Progenitor cell of endocrine pancreas (in vitro differentiated cells): ENCODE measurements at places on chromosomes 7 and 10. TPM values are rescaled to one million over a fixed set of nuclear protein-coding genes. Genes with fewer than 3 reads are reported as not detected.

DNA sequence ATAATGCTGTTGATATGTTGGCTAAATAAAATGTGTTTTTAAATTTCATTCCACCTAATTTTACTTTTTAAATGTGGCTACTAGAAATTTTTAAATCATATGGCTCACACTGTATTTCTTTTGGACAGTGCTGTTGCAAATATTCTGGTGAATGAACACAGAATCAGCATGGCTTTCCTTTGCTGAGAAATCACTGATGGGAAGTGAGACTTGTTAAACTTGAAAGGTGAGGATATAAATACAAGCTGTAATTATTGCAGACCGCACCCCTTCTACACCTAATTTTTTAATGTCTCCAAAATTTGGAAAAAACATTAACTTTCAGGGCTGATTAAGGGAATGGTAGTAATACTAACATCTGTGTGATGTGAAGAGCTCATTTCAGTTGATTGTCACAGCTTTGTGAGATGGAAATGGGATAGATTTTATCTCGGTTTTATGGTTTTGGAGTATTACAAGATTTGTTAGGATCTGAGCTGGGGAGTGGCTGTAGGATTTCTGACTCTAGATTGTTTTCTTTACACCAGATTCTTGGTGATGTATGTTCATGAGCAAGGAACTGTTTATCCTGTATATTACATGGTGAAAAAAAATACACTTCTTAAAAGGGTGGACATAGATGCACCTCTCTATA is 1.3 kb downstream of the MIOS start:
- peaks cover 28% of the 10 kb centered on the region for H3K4me1 ChIP-seq
- no peak for DNase-seq
- peak overlapping the region; percentile 92 for H3K27ac ChIP-seq
- H3K36me3 ChIP-seq: peaks cover 29% of the 10 kb centered on the region

DNA sequence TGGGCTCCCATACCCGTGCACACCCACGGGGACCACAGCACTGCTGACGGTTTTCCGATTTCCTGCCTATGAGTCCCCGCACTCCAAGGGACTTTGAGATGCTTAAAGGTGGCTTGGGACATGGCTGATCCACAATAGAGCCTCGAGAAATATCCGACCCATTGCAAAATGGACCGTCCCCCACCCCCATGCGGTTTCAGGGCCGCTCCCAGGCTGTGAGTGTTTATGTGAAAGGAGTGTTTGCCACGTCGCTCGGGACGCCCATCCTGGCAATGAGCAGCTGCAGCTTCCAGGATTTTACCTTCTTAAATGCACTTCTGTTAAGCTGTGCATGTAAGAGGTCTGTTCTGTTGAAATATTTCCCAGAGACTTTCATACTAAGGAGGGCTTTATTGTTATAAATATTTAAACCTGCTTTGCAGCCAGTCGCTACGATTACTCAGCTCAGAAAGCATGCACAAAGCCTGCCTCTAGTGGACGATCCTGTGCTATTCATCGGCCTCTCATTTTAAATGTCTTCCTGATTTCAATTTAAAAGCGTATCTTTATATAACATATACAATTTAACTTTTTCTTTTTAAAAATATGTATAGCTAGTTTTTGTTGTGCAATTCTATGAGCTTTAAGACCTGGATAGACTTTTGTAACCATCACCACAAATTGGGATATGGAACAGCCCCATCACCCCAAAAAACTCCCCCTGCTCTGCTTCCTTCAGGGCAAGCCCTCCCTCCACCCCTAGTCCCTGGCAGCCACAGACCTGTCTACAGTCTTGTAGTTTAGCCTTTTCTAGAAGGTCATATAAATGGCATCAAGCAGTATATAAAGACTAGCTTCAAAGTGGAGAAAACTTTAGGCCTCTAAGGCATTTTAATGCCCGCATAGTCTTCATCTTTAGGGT is 418.3 kb downstream of the PAXIP1 start:
- no peak for DNase-seq
- H3K36me3 ChIP-seq: no peaks in the 10 kb centered on the region
- no peak overlapping the region for H3K4me3 ChIP-seq
- peaks cover 4% of the 10 kb centered on the region for H3K27me3 ChIP-seq

DNA sequence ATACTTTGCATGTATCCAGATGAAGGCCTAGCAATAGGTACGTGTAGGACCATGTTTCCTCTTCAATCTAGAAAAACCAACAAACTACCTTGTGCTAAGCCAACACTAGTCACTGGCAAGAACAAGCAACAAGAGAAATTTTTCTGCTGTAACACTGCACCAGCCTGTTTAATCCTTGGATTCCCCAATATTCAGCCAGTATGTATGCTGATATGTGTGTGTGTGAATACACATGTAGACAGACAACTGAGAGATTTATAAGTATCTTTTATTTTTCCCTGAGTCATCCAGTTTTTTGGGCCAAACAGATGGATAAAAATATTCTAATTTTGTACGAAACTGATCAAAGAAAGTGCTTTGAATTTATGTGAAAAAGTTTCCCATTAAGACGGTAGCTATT is 26.2 kb downstream of the GLI3 start:
- H3K4me1 ChIP-seq: no peaks in the 10 kb centered on the region
- peaks cover 13% of the 10 kb centered on the region for H3K27me3 ChIP-seq
- H3K27ac ChIP-seq: no peak overlapping the region
- H3K36me3 ChIP-seq: no peaks in the 10 kb centered on the region

- H3K36me3 ChIP-seq: no peaks in the 10 kb centered on the region
- DNase-seq: no peak
- H3K4me1 ChIP-seq: no peaks in the 10 kb centered on the region
- H3K27ac ChIP-seq: no peak overlapping the region
Measured at GRCh38 chr7:123836656-123837055, 8.3 kb upstream of the HYAL4 start.

- H3K4me1 ChIP-seq: no peaks in the 10 kb centered on the region
- no peaks in the 10 kb centered on the region for H3K36me3 ChIP-seq
- no peak overlapping the region for H3K4me3 ChIP-seq
- no peak for DNase-seq
- H3K27me3 ChIP-seq: no peaks in the 10 kb centered on the region
Measured at GRCh38 chr7:45367026-45367425, 207.1 kb upstream of the ADCY1 start.

DNA sequence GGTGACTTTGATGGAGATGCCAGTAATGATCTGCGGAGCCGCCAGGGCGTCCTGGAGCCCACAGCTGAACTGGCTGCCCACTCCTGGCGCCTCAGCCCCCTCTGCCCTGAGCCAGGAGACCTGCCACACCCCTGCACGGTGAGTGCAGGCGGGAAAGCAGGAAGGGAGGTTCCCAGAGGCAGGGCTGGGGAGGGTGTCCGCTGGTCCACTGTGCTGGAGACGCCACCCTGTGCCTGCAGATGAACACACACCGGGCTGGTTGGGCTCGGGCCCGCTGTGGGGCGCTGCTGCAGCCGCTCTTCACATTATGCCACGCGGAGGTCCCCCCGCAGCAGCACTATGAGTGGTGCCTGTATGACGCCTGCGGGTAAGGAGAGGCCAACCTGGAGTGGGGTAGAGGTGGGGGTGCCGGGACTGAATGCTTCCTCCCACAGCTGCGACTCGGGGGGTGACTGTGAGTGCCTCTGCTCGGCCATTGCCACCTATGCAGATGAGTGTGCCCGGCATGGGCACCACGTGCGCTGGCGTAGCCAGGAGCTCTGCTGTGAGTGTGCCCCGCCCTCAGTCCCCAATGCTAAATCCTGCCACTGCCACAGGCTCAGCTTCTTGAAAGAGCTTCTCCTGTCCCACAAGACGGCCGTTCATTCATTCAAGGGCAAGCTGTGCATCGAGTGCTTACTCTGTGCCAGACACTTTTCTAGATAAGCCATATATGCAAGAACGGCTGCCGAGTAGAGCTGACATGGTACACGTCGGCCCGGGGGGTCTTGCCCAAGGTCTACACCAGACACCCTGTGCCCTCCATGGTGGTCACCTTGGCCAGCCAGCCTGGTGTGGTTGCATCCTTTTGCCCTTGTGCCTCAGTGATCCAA is 14.3 kb upstream of the ZNF467 start:
- no peaks in the 10 kb centered on the region for H3K36me3 ChIP-seq
- no peak overlapping the region for H3K4me3 ChIP-seq
- H3K4me1 ChIP-seq: no peaks in the 10 kb centered on the region
- peaks cover 26% of the 10 kb centered on the region for H3K27me3 ChIP-seq
- no peak for DNase-seq

GRCh38 chr7:16554518-16555236 is 28.1 kb downstream of the LRRC72 start:
- H3K27me3 ChIP-seq: no peaks in the 10 kb centered on the region
- H3K4me3 ChIP-seq: no peak overlapping the region
- no peaks in the 10 kb centered on the region for H3K36me3 ChIP-seq
- H3K27ac ChIP-seq: no peak overlapping the region
- no peak for DNase-seq

GRCh38 chr10:127576051-127576450 is 26.9 kb downstream of the NPS start:
- H3K27me3 ChIP-seq: peaks cover 42% of the 10 kb centered on the region
- no peak for DNase-seq
- no peak overlapping the region for H3K4me3 ChIP-seq
- no peaks in the 10 kb centered on the region for H3K36me3 ChIP-seq

Gene MBL2
- total RNA-seq: not detected in 2 replicates

Gene CASD1
- 46.5 and 51.7 TPM in 2 replicates for total RNA-seq

Gene PLAU
- 0.38 and 0.93 TPM in 2 replicates for total RNA-seq

Gene ABCF2
- 48.7 and 55.1 TPM in 2 replicates for total RNA-seq

Gene NEURL1
- 17.6 and 21.5 TPM in 2 replicates for total RNA-seq

DNA sequence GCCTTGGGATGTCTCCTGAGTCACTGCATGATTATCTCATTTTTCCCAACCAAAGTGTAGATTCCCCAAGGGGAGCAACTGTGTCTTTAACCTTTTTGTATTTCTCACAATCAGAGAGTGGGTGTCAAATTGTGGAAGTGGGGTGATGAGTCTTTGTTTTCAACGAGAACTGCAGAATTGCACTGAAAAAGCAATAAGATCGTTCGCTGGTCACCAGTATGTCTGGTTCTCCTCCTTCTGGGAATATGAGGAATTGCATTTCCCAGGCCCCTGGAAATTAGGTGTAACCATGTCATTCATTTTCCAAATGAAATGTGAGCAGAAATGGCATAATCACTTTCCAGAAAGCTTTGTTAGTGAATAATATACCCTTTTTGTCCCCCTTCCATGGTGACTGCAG is 326.9 kb downstream of the GPAM start:
- DNase-seq: no peak
- no peak overlapping the region for H3K4me3 ChIP-seq
- no peaks in the 10 kb centered on the region for H3K27me3 ChIP-seq
- H3K27ac ChIP-seq: no peak overlapping the region
- H3K4me1 ChIP-seq: no peaks in the 10 kb centered on the region

DNA sequence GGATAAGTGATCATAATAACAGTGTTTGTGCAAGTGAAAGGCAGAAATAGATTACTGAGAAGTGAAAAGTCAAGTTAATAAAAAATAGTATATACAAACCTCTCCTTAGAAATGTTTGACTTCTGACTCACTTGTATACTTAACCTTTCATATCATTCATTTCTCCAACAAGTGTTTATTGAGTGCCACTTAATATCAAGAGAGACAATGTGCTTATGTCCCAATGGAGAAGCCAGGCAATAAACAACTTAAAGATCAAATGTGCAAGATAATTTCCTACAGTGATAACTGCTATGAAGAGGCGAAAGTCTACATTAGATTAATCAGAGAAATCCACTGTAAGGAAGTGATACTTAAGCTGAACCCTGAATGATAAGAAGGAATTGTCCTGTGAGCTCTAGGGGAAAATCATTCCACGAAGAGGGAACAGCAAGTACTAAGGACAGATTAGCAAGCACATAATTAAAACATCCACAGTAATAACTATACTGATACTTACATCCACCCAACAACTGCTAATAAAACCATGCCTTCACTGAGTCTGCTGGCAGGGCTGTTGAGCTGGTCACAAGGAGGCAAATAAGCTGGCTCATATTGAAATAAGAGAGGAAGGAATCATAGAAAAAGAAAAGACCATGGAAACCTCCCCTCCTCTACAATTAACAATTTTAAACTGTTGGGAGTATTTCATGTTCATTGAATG is 203.5 kb downstream of the CTNNA3 start:
- no peaks in the 10 kb centered on the region for H3K36me3 ChIP-seq
- H3K4me1 ChIP-seq: peaks cover 20% of the 10 kb centered on the region
- H3K4me3 ChIP-seq: no peak overlapping the region
- peak overlapping the region; percentile 12 for H3K27ac ChIP-seq

DNA sequence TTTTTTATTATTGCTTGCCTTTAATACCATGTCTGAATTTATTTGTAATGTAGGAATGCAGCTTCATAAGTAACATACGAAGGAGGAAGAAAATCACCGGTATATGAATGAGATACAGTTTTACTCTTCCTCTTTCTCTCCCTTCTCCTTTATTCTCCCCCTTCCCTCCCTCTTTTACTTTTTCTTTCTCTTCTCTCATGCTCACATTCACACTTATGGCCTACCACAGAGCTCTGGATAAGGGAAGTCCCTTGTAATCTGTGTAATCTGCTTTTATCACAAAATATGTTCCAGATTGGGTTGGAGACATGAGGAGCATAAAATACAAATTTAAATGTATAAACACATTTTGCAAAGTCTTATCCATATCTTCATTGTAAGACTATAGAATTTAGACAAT is 59.4 kb downstream of the MDFIC start:
- no peak overlapping the region for H3K27ac ChIP-seq
- no peaks in the 10 kb centered on the region for H3K27me3 ChIP-seq
- no peaks in the 10 kb centered on the region for H3K36me3 ChIP-seq
- DNase-seq: no peak
- no peak overlapping the region for H3K4me3 ChIP-seq

- no peaks in the 10 kb centered on the region for H3K4me1 ChIP-seq
- H3K36me3 ChIP-seq: no peaks in the 10 kb centered on the region
- no peak overlapping the region for H3K27ac ChIP-seq
- DNase-seq: no peak
Measured at GRCh38 chr10:113782367-113782766, 30.9 kb downstream of the PLEKHS1 start.

Gene ASAH2B
- total RNA-seq: 7.2 and 8.6 TPM in 2 replicates

- H3K27ac ChIP-seq: no peak overlapping the region
- no peaks in the 10 kb centered on the region for H3K4me1 ChIP-seq
- no peak overlapping the region for H3K4me3 ChIP-seq
- no peak for DNase-seq
- no peaks in the 10 kb centered on the region for H3K36me3 ChIP-seq
- H3K27me3 ChIP-seq: peaks cover 6% of the 10 kb centered on the region
Measured at GRCh38 chr10:70760271-70760787, 24.8 kb downstream of the TBATA start.

- H3K4me1 ChIP-seq: peaks cover 21% of the 10 kb centered on the region
- no peaks in the 10 kb centered on the region for H3K36me3 ChIP-seq
Measured at GRCh38 chr10:114623661-114624294, 34.3 kb downstream of the ABLIM1 start.

GRCh38 chr7:24255139-24255538 is 28.9 kb upstream of the NPY start:
- H3K27me3 ChIP-seq: no peaks in the 10 kb centered on the region
- no peaks in the 10 kb centered on the region for H3K4me1 ChIP-seq
- H3K27ac ChIP-seq: no peak overlapping the region
- no peaks in the 10 kb centered on the region for H3K36me3 ChIP-seq
- DNase-seq: no peak

- no peaks in the 10 kb centered on the region for H3K27me3 ChIP-seq
- H3K4me1 ChIP-seq: no peaks in the 10 kb centered on the region
- DNase-seq: no peak
- H3K4me3 ChIP-seq: no peak overlapping the region
- H3K27ac ChIP-seq: peak overlapping the region; percentile 52
- peaks cover 10% of the 10 kb centered on the region for H3K36me3 ChIP-seq
Measured at GRCh38 chr7:76057103-76057812, 9.4 kb downstream of the MDH2 start.

GRCh38 chr7:24764011-24764410 is 6.7 kb upstream of the GSDME start:
- H3K4me3 ChIP-seq: no peak overlapping the region
- no peaks in the 10 kb centered on the region for H3K36me3 ChIP-seq

Gene FOXI2
- total RNA-seq: 1.7 and 4.7 TPM in 2 replicates

GRCh38 chr7:91436655-91437054 is 172.4 kb downstream of the FZD1 start:
- H3K27ac ChIP-seq: no peak overlapping the region
- H3K36me3 ChIP-seq: peaks cover 2% of the 10 kb centered on the region
- no peak for DNase-seq
- H3K4me1 ChIP-seq: peaks cover 9% of the 10 kb centered on the region
- H3K27me3 ChIP-seq: no peaks in the 10 kb centered on the region
